Mesothelial cell of epicardium (in vitro differentiated cells): ENCODE measurements at places on chromosomes 3 and 15.

DNA sequence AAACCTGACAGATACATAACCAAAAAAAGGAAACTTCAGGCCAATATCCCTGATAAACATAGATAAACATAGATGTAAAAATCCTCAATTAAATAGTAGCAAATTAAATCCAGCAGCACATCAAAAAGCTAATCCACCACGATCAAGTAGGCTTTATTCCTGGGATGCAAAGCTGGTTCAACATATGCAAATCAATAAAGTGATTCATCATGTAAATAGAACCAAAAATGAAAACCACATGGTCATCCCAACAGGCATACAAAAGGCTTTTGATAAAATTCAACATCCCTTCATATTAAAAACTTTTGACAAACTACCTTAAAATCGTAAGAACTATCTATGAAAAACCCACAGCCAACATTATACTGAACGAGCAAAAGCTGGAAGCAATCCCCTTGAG, 882.2 kb downstream of the NTRK3 start:
- no peak for DNase-seq

GRCh38 chr3:152269056-152269830, 514 bp downstream of the MBNL1 start:
- DNase-seq, result peak; percentile 53

GRCh38 chr3:197212290-197212689, 86.1 kb downstream of the DLG1 start:
- no peak for DNase-seq

GRCh38 chr15:48541341-48542278, 103.9 kb downstream of the FBN1 start:
- no peak for DNase-seq

GRCh38 chr15:74470631-74471395, 9.9 kb upstream of the UBL7 start:
- no peak for DNase-seq

GRCh38 chr15:37289109-37289765, 188.9 kb upstream of the MEIS2 start:
- no peak for DNase-seq

DNA sequence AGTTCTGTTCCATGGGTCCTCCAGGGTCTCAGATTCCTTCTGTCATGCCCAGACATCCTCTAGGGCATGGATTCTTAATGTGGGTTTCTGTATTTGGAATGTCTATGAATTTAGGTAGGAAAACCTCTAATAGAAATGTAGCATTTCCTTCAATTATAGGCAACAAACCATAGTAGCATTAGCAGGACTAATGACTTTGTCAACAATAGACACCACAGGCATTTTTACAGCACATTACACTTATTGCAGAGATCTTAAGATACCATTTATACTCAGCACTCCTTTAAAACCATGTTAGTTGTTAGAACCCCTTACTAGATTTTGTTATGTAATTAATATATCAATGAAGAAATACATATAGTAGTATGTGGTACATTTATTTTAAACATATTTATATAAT, 77.8 kb upstream of the TBC1D5 start:
- DNase-seq, result no peak

- DNase-seq, result no peak
Measured at GRCh38 chr3:159875116-159875515, 113.5 kb upstream of the IL12A start.

GRCh38 chr3:14768182-14768790, 50.5 kb upstream of the FGD5 start:
- DNase-seq, result no peak

DNA sequence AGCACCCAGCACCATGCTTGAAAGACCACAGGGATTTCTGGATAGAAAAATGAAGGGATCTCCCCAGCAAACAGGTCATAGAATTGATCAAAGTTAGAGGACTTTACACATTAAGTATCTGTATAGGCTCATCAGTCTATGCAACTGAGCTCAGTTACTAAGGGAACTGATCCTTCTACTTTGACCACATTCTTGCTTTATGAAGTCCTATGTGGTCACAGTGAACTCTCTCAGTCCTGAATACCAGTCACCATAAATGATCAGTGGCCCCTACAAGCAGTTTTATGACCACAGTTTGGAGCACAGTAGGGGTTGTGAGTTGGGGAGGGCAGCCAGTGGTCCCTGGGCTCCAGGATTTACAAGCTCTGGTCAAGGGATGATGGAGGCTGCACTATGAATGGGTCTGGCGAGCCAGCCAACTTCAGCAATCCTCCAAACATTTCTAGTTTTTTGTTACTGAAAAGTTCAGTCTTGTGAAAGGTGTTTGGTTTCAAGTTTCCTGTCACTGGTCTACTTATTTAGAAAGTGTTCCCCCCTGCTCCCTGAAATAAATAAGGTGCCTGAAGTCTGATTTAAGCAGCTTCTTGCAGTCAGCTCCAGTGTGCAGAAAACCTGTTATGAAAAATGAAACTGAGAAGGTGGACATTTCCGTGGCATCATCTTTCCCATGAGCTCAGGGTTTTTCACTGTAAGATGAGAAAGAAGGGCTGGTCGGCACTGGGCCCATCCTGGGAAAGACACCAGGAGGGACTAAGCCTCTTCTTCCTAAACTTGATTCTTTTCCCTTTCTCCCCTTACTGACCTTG, 75.5 kb downstream of the DAPK2 start:
- no peak for DNase-seq

DNA sequence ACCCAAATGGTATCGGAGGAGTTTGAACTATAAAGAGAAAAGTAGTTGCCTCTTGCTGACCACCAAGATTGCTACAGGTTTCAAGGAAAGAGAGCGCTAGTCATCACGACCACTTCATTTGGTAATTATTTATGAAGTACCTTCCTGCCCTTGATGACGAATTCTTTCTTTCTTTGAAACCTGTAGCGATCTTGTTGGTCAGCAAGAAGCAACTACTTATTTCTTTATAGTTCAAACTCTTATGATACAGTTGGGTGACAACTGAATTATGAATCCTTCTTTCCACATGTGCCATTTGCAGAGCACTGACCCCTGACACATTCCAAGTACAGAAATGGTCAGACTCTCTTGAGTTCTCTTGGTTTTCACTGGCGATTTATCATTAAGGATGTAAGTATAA, 46.8 kb downstream of the THRB start:
- no peak for DNase-seq
